ENCODE measurements at places on chromosomes 3 and 15.

DNA sequence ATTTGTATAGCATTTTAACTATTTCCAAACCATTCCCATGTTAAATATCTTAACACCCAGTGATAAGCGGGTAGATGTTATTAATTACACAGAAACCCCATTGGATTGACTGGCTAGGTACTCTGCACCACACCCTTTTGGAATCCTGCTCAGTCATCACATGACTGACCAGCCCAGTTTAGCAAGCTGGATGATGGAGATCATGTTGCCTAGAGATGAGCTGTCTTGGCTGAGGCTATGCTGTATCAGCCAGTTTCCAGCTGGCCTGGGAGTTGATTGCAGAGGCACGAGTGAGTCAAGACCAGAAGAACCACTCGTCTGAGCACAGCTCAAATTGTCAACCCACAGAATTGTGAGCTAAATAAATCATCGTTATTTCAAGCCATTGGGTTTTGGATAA, 124.6 kb downstream of the ZNF621 start:
- DNase-seq = no peak

DNA sequence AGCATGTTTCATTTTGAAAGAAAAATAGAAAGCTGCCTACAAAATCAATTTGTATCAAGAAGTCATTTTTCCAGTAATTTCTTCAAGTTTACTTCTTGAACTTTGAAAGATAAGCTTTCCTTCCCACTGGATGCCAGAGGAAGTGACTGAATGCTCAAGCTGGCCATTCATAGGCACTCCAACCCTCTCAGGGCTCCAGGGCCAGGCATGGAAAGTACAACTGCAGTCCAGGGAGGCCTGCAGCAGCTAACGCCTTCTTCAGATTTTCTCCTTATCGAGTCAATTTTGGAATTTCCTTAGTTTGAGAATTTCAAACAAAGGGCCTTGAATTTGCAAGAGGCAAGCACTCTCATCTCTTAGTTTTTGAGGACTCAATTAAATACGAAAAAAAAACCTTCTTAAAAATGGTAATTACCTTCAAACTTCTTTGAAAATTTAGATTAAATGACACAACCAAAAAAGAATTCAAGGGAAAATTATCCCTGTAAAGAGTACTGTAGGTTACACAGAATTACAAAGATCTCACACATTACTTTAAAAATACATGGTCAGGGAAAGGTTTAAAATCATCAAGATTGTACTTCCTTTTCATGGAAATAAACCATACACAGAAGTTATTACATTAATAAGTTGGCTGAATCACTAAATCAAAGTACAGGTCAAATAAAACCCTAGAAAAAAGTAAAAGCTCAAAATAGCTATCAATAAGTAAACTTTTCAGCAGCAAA, 2.5 kb downstream of the UBP1 start:
- DNase-seq = no peak

- no peak for DNase-seq
These were observed 26.4 kb downstream of the TYRO3 start for GRCh38 chr15:41585127-41586047.

DNA sequence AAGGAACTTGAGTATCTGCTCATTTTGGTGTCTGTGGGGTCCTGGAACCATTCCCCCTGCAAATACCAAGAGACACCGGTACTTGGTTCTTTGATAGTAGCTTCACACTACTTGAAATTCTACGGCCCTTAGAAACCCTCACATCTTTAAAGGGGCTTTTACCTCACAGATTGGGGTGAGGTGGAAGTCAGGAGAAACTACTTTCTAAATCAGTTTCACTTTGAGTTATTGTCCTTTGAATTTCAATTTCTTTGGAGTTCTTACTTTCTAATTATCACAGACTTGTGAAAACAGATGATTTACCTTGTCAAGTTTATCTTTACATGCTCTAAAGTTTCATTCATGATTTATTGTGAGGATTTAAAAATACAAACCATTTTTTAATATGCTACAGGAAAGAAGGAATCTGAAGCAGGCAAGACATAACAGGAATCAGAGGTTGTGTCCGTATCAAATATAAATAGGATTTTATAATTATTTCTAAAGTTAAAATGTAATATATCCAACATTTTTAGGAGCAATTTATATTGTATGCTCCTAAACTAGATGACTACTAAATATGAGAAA, 98.9 kb downstream of the NEDD4 start:
- DNase-seq = no peak

GRCh38 chr15:33190539-33190938, 4.0 kb downstream of the FMN1 start:
- no peak for DNase-seq

DNA sequence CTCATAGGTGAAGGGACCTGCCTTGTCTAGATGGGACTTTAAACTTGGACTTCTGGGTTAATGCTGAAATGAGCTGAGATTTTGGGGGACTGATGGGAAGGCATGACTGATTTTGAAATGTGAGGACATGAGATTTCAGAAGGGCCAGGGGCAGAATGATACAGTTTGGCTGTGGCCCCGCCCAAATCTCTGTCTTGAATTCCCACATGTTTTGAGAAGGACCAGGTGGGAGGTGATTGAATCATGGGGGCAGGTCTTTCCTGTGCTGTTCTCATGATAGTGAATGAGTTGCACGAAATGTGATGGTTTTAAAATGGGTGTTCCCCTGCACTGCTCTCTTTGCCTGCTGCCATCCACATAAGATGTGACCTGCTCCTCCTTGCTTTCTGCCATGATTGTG, 42.8 kb downstream of the ILDR1 start:
- DNase-seq = no peak

DNA sequence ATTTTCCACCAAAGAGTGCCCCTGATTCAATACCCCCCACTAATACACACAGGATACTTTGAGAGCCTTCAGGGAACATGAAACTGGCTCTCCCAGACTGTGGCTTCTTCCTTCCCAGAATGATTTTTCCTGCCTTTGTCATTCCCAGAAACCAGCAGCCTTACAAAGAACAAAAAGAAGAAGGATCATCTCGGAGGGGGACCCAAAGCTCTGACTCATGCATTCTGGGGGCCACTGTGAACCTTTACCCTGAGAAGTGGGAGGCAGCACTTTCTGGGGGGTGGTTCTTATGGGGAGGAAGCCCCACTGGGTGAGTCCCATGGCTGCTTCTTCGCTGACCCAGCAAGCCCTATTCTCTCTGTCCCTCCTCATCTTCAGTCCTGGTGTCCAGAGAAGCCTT, 44.7 kb upstream of the RAD18 start:
- no peak for DNase-seq

DNA sequence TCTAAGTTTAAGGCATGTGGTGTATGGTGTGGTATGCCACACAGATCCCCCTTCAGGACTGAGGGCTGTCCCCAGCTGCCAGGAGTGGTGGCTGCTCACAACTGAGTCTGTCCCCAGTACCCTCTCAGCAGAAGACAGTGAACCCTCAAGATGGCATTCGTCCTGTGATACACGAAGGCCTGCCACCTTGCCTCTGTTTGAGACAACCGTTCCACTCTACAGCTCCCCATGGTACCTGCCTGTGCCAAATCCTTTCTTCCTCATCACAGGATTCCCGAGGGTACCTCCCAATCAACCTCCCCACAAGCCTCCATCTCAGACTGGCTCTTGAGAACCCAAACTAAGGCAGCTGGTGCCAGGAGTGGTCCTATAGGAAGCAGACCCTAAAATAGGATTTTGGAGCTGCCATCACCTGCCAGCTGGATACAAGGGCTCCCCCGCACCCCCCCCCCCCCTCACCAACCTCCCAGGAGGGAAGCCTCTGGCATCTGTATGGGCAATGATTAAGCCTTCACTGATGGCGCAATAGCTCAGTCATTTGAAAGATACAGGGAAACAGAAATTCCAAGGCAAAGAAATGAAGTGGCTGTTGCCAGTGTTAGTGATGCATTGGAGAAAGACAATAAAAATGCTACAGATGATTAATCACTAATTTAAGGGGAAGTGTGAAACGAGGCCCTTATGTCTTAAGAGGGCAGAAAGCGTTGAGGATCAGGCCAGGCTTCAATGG, 230.0 kb upstream of the LYSMD4 start:
- DNase-seq = no peak

DNA sequence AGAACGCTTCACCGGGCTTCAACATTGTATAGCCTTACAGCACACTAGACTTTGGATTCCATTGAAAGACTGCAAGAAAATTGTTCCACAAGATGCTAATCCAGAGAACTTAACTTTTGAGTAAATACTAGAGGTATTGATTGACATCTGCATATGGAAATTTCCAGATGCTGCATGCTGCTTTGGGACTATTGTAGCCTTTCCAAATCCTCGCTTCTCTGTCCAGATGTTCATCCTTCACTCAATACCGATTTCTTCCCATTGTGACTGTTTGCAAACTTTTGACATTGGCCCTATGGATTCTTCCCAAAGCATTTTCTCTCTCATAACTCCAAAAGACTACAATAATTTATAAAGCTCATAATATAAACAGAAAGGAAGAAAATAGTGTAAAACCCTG, 41.4 kb downstream of the COL6A6 start:
- DNase-seq = no peak

DNA sequence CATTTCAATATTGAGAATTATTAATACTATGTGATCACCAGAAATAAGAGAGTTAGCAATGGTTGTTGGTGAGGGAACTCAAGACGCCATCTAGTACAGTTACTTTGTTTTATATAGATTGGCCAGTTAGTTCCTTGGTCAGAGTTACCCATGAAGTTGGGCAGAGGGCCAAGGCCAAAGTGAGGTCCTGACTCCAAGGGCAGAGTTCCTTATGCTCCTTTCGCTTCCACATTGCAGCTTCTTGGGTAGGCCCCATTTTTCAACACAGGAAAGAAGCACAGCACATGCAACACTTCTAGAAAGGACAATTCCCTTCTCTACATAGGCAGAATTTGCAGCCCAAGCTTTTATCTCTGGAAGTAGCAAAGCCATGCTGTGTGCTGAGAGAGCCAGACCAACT, 178.6 kb downstream of the KCNAB1 start:
- no peak for DNase-seq

- no peak for DNase-seq
These were observed 262.1 kb downstream of the IL20RB start for GRCh38 chr3:137219801-137220445.

GRCh38 chr3:188331166-188331565, 177.2 kb downstream of the LPP start:
- no peak for DNase-seq

GRCh38 chr15:41022487-41023090, 69.3 kb downstream of the CHAC1 start:
- no peak for DNase-seq

- no peak for DNase-seq
These were observed 3.2 kb upstream of the TEX9 start for GRCh38 chr15:56361987-56362386.

- no peak for DNase-seq
These were observed 124.8 kb downstream of the ATP10A start for GRCh38 chr15:25738171-25738965.

DNA sequence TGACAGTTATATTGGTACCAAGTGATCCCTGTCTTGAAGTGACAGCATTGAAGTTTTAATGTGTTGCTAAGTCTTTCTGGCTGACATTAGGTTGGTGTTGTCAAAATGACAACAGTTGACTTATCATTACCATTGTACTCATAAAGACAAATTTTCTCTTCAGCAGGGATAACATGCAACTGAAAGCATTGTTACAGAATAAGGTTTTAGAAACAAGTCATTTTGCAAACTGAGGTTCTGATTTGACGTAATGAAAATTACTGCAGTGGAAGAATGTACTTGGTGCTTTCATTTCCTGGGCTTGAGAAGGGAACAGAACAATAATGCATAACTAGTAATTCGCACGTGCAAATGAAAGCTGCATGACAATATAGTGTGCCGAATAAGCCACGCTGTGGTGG, 75.1 kb downstream of the MOBP start:
- no peak for DNase-seq

DNA sequence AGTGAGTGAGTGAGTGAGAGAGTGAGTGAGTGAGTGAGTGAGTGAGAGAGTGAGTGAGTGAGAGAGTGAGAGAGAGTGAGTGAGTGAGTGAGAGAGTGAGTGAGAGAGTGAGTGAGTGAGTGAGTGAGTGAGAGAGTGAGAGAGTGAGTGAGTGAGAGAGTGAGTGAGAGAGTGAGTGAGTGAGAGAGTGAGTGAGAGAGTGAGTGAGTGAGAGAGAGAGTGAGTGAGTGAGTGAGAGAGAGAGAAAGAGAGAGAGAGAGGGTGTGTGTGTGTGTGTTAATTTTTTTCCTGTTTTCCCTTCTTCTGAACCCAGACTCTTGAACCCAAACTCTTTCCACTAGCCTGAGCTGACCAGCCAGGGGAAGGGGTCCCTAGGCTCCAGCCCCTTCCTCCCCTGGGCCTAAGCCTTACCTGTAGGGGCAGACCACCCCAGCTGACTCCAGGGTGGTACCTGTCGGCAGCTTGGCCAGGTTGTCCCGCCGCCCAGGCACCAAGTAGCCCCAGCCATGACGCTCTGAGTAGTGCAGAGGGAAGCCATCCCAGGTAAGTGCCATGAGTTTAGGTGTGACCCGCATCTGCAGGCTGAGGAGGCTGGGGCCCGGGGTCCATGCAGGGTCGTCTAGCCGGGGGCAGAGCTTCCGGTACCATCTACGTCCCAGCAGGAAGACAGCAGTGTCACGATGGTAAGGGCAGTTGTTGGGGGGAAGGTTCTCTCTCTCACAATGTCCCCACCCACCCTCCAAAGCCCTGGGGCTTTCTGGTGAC, 9.4 kb downstream of the POLG start:
- DNase-seq = no peak

GRCh38 chr3:72058493-72059081, 273.6 kb upstream of the PROK2 start:
- DNase-seq = no peak

DNA sequence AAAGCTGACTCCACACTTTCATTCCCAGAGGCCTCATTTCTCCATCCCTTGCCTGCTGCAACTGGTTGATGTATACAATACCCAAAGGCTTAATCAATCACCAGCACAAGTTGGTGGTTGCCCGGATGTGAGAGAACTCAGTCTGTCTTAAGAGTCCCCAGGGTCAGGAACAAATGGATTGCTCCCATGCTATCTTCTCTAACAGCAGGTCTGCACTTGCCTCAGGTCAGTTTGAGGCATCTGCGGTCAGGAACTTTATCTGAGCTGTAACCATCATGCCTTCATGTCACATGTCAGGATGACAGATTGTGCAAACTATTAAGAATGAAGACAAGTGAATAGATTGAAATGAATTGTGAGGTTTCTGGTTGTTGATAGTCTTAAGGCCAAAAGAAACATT, 56.1 kb downstream of the BFSP2 start:
- DNase-seq = no peak
